ENCODE measurements at places on chromosomes 3 and 15.

GRCh38 chr15:67715170-67715569 is 110.1 kb upstream of the SKOR1 start:
- no peak for DNase-seq

- DNase-seq = no peak
Measured at GRCh38 chr15:71333839-71334238, 218.6 kb downstream of the THSD4 start.

- no peak for DNase-seq
Measured at GRCh38 chr3:148528024-148528423, 169.7 kb upstream of the AGTR1 start.

GRCh38 chr15:82950746-82951370 is 1.7 kb downstream of the HOMER2 start:
- DNase-seq = no peak

- DNase-seq = no peak
Measured at GRCh38 chr3:48135552-48136495, 52.4 kb downstream of the CDC25A start.

GRCh38 chr3:186046838-186047237 is 62.1 kb downstream of the ETV5 start:
- DNase-seq = no peak

- DNase-seq = peak; percentile 64
Measured at GRCh38 chr3:58173669-58174398, 36.9 kb downstream of the DNASE1L3 start.

Data from HTR-8/SVneo (cell line).